ENCODE measurements at places on chromosomes 13 and 19.

DNA sequence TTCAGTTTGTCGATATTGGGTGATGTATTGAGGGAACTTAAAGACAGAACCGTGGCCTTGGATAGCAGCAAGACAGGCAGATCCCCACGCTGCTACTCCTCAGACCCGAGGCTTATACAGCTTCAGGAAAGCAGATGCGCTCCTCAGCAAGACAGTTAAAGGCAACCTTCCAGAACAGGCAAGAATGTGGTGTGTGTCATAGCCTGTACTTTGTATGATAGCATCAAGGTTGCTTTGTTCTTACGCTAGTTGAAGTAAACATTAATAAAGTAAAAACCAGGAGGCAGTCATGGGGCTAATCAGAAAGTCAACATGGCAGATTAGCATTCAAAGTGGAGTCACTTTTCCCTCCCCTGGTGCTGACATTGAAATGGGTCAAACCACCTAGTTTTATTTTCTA is 473.2 kb downstream of the DCT start:
- DNase-seq = no peak

DNA sequence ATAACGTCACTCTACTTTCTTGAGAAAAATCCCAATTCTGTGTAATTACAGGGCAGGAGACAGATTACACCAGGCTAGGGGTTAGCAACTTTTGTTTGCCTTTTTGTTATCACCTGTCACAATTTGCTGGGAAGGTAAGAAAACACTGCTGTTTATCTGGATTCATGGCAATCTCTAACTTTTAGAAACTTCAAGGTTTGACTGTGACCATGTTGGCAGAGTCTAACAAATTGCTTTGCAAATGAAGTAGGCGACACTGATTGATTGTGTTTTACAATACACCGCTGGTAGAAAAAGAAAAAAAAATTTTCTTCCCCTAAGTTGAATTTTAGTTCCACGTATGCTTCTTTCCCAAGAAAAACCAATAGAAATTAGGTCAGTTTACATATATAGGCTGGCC is 10.4 kb upstream of the PDX1 start:
- no peak for DNase-seq

GRCh38 chr13:98997738-98998641 is 20.1 kb upstream of the DOCK9 start:
- DNase-seq = no peak

GRCh38 chr19:13917888-13918406 is 11.9 kb downstream of the CC2D1A start:
- no peak for DNase-seq

DNA sequence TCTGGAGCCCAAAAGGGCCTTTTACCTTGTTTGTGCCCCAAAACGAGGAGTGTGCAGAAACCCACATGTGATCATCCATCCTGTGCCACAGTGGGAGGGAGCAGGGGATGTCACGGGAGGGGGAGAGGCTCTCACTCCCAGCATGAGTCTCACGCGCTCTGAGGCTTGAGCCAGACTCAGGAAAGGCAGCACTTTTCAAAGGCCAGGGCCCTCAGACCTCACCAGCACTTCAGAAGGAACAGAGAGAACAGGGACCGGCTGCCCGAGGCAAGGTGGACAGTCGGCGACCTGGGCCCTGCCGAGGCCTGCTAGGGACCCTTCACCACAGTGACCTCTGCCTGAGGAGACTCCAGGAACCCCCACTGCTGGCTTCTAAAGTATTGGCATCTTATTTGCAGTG is 71.7 kb upstream of the WASF3 start:
- no peak for DNase-seq

DNA sequence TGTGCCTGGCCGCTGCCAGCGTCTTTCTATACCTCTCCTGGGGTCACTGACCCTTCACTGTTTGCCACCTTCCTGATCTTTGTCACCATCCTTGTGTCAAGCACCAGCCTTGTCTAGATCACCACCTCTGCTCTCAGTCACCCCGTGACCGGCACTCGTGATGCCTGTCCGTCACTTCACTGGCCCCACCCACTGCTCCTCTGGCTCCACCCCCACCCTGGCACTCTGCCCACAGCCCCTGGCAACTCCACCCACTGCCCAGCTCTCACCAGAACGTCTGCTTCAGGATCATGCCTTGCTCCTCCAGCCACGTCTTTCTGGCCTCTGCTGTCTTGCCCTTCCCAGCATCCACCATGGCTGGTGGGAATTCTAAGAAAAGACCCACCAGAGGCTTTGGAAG is 24.8 kb upstream of the PLA2G4C start:
- DNase-seq = no peak
